Stimulated activated effector memory CD8-positive, alpha-beta T cell treated with anti-CD3 and anti-CD28 coated beads, Interleukin-12 subunit alpha, Interleukin-12 subunit beta, amount 100 ng/mL, for 72 hours (primary cell): ENCODE measurements at places on chromosomes 5 and 9.

GRCh38 chr5:170296935-170297588 is 515 bp downstream of the LCP2 start:
- DNase-seq, result no peak

DNA sequence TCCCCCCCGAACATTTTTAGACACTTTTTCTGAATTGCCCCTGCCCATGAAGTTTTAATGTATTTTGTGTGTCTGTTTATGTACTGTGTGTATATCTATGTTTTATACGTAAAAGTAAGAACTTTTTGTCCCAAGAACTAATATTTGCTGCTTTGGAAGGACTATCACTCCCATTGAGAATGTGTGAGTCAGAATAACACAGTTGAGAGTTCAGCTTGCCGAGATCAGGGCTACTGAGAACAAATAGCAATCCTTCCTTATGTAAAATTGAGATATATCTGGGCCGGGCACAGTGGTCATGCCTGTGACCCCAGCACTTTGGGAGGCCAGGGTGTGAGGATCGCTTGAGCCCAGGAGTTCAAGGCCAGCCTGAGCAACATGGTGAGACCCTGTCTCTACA is 11.3 kb downstream of the GTF3C4 start:
- no peak for DNase-seq

DNA sequence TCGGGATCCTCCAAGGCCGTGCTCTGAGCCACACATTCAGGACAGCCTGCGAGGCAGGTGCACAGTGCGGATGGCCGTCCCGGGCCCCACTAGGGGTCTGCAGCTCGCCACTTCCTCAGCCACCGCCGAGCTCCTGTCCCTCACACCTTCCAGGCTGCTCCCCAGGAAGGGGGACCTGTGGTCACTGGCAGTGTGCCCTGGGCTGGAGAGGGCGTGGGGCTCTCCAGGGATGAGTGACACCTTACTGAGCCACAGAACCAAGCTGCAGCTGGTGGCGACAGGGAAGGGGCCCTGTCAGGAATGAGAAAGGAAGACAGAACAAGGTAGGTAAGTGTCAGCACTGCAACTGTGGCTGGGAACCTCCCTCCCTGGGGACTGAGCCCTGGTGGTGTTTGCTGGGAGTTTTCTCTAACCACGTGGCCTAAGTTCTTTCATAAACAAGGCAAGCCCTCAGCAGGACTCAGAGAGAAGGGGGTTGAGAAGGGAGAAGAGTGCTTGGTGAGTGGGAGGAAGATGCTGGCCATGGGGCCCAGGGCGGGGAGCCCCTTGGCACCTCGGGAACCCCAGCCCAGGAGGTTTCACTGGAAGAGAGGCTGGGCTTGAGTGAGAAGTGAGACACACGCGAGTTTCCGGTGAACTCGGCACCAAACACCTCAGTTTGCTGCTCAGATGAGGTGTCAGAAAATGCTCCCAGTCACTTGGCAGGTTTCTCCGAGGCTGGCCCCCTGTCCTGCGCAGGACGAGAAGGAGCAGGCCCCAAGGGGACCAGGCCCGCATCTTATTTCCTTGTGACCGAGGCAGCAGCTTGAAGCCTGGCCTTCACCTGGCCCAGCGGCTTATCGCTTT is 5.2 kb downstream of the IL13 start:
- peak; percentile 86 for DNase-seq

DNA sequence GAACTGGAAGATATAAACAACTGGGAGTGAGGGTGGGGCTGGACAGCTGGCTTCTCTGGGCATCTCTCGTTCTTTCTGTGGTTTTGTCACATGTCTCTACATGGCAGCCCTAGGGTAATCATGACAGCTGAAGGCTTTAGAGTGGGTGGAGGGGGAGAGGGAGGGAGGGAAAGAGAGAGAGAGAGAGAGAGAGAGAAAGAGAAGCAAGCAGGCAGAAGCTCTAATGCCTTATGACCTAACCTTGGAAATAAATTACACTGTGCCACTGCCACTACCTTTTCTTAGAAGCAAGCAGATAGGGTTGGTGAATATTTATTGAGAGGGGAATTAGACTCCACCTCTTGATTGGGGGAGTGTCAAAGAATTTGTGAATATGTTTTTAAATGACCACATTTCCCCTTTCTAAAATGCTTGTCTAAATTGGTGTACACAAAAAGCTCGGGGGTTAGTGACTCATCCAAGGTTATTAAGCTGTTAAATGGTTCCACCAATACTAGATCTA is 2.6 kb upstream of the DAPK1 start:
- DNase-seq, result no peak
